ENCODE measurements at places on chromosomes 6 and 20.

- no peak for DNase-seq
Observed at GRCh38 chr20:363319-364078, 16.6 kb downstream of the NRSN2 start.

GRCh38 chr6:10272591-10272990, 142.3 kb downstream of the TFAP2A start:
- no peak for DNase-seq

DNA sequence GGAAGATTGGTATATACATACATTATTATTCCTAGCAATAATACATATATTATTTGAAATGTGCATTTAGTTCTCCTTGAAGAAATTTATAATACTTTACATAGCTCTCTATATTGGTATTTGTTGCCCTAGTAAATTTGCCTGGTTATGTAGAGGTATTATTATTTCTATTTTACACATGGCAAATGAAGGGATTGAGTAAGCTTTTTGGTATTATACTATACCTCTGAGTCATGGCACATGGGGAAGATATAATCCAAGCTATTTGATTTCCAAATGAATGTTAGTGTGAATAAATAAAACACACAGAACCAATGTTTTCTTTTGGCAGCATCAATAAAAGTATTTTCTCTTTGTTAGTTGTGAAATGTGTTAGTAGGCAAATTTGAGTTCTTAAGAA, 409.6 kb upstream of the SLC35B3 start:
- DNase-seq: no peak

- no peak for DNase-seq
Observed at GRCh38 chr6:170206317-170206621, 84.6 kb downstream of the DLL1 start.

DNA sequence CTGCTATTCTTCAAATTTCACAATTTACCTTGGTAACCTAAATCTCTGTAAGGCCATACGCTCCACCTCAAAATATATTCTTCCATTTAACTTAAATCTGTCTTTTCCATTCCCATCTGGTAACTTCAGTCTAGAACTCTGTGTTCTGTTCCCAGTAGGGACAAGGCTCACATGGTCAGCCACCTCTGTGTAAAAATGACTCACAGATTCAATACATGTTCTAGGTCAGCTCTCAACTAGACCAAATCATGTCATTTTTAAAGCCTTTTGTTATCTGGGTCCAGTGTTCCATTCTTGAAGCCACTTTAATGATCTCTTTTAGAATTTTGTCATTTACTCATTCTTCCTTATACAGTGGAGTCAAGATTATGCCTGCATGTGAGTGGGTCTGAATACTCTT, 315.6 kb upstream of the CITED2 start:
- no peak for DNase-seq

GRCh38 chr6:125749173-125749864, at the start of gene HEY2:
TSS of gene HEY2 (plus strand) at chr6:125749632. CDS start at chr6:125749777, 145 bp downstream.
- DNase-seq: peak; percentile 98

- no peak for DNase-seq
Observed at GRCh38 chr6:143264379-143264778, 186.1 kb downstream of the ADAT2 start.

DNA sequence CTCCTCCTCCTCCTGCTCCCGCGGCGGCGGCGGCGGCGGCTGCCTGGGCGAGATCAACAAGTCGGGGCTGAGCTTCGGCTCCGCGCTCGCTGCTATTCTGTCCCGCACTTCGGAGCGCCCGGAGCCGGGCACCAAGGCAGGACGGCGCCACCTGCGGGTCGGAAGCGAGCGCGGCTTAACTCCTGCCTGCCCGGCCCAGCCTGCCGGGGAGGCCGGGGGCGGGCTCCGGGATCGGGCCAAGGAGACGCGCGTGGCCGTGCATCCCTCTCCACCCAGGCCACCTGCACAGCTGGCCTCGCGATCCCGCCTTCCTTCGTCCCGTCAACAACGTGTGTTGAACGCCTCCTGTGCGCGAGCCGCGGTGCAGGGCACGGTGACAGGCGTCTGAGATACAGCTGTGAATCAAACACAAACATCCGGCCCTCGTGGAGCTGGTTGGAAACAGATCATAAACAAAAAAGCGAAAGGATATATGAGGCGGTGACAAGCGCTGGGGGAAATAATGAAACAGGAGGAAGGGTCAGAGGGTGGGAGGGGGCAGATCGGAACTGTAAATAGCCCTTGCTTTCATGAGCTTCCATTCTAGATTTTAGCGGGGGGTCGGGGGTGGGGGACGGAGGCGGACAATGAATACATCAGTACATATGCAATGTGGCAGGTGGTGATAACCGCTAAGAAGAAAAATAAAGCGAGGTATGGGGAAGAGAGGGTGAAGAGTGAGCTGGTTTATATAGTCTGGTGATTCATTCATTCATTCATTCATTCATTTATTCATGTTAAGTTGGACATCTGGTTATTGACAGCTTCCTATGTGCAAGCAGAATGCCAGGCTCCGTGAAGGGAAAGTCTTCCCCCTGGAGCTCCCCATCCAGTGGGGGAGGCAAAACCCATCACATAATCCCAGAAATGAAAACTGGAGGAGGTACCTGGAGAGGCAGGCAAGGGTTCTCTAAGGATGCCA, 2.0 kb upstream of the KCNB1 start:
- peak; percentile 86 for DNase-seq

GRCh38 chr20:40265825-40266533, 423.1 kb downstream of the MAFB start:
- peak; percentile 61 for DNase-seq

DNA sequence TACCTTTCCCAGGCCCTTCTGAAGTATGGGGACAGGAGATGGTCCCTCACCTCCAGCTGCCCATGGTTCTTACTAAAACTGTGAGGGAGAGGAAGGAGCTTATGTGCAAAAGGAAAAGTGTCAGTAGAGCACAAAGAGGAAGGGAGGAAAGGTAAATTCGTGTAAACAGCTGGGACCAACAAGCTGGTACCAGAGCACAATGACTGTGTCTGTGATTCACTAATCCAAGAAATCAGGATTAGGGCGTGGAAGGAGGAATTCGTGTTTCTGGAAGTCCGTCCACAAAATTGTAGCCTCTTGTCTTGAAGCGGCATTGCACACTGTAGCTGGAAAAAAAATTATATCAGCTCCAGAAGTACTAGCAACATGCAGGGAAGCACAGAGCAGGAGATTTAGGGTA, 129.0 kb upstream of the RREB1 start:
- no peak for DNase-seq

DNA sequence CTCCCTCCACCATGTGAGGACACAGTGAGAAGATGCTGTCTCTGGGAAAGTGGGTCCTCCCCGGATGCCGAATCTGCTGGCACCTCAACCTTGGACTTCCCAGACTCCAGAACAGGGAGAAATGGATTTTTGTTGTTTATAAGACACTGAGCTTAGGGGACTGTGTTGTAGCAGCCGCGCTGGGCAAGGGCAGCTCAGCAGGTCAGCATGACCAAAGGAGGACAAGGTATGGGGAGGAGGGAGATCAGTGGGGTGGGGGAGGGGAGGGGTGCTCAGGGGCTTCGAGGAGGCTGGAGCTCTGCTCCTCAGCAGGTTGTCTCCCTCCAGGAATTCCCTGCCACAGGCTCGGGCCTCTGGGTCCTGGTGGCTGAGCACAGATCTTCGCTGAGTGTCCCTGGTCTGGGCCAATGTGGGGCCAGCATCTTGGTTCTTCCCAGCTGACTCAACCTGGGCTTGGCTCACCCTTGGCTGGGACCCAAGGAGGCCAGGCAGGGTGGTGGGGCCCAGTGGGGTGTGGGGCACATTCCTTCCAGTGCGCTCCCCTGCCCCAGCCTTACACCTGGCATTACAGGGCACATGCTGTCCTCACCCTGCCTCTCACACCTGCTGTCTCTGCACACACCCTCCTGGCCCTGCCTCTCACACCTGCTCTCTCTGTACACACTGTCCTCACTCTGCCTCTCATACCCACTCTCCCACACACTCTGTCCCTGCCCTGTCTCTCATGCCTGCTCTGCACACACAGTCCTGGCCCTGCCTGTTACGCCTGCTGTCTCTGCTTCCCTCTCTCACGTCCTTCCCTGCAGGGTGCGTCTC, 107.3 kb downstream of the SYCP2 start:
- no peak for DNase-seq

- no peak for DNase-seq
Observed at GRCh38 chr6:128251445-128252340, 268.7 kb downstream of the PTPRK start.

GRCh38 chr20:12978126-12978394, 30.7 kb upstream of the SPTLC3 start:
- no peak for DNase-seq

DNA sequence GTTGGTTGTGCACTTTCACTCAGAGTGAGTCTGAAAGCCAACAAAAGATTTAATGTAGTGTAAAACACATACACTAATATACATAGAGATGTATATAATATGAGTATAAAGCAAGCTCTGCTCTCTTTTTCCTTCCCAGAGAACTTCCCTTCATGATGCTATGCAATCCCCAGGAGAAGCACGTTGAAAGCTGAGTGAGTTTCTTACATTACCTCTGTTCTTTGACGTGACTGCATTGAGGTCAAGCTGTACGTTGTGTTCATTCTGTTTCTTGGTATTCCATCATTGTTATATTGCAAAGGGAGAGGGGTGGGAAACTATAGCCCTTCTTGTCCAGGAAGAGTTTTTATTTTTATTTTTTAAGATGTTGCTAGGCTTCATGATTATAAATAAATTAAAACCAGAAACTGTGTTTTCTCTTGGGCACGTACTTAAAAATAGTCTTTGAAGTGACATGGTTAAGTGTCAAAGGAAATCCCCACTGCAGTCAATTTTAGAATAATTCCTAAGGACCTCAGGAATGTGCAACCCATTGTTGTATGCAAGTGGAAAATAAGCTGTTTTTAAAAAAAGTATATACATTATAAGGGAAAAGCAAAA, 651.0 kb downstream of the CD109 start:
- DNase-seq: no peak

GRCh38 chr20:24771542-24772061, 177.5 kb upstream of the CST7 start:
- DNase-seq: no peak

DNA sequence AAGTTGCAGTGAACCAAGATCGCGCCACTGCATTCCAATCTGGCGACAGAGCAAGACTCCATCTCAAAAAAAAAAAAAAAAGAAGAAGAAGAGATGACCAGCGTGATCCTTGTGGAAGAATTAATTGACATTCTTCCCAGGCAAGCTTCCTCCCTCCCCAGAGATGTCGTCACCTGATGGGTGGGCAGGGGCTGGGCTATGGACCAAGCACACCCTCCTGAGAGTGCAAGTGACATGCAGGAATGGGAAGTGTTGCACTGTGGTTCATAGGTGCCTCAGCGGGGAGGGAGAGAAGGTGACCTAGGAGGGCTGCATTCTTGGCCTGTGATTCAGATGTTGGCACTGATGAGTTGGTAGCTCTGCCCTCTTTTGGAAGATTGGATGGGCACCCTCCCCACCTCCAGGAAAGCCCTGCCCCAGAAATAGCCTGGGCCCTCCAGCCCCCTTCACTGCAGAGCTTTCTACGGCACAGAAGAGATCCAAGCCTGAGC, 37.8 kb downstream of the TAF8 start:
- DNase-seq: no peak

DNA sequence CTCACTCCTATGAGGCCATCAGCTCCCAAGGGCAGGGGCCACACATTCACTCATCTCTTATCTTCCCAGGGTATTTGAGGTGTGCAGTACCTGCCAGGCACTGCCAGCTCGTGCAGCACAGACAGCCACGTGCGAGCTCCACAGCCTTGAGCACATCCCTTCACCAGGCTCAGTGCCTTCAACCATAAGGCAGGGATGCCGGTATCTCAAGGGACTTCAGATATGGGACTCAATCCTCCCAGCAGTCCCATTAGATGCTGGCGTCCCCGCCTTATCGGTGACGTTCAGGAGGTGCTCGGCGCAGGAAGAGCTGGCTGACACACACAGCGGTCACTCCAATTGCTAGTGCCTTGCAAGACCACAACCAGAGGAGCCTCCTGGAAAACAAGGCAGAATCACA, 47.0 kb downstream of the EZR start:
- DNase-seq: no peak

DNA sequence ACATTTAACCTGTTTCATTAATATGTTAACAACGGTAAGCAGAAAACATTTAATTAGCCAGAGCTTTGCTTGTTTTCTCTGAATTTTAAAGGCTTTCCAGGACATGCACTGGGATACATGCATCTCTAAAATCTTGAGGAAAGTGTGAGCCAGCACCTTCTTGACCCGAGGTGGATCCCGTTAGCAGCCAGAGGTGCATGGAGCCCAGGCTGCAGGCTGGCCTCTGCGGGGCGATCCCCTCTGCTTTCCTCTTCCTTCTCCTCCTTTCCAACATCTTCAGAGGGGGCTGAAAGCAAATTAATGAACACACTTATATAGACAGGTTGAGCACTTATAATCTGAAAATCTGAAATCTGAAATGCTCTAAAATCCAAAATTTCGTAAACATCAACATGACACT, 128.7 kb upstream of the CST7 start:
- no peak for DNase-seq

DNA sequence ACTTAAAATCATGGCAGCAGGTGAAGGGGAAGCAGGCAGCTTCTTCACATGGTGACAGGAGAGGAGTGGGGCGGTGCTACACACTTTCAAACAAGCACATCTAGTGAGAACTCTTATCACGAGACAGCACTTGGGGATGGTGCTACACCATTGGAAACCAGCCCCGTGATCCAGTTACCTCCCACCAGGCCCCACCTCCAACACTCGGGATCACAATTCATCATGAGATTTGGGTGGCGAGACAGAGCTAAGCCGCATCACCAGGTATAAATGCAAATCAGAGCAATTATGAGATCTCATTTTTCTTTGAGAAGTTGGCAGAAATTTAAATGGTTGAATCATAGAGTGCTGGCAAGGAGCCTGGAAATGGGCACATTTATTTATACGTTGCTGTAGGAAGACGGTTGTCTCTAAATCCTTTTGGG, 31.4 kb downstream of the IGF2R start:
- DNase-seq: no peak

- DNase-seq: no peak
Observed at GRCh38 chr6:18330548-18331081, 56.5 kb upstream of the RNF144B start.
